ENCODE measurements at places on chromosomes 1 and 21. TPM values are rescaled to one million over a fixed set of nuclear protein-coding genes. Genes with fewer than 3 reads are reported as not detected.

Gene TNNT2
- polyA plus RNA-seq = 3.1 TPM

Gene MYOG
- polyA plus RNA-seq = not detected

Gene SLFNL1
- not detected for polyA plus RNA-seq

Gene EFNA3
- 18.7 TPM for polyA plus RNA-seq

Gene TRIM46
- polyA plus RNA-seq = 21.6 TPM

Gene S100A2
- polyA plus RNA-seq = 0.71 TPM

Gene ZBTB17
- 58.6 TPM for polyA plus RNA-seq

Gene OR2T33
- polyA plus RNA-seq = not detected

Gene FCRL1
- polyA plus RNA-seq = not detected

Gene PLEKHA6
- polyA plus RNA-seq = 4.8 TPM

Gene TOE1
- 23.6 TPM for polyA plus RNA-seq

Gene TDRD5
- polyA plus RNA-seq = 0.22 TPM

Gene HTR6
- 0.95 TPM for polyA plus RNA-seq

Gene EFNA4
- 23.2 TPM for polyA plus RNA-seq

Gene SARS1
- polyA plus RNA-seq = 97.1 TPM

Gene KRTAP21-2
- polyA plus RNA-seq = not detected

Gene HPDL
- 100 TPM for polyA plus RNA-seq

Gene CLDN19
- polyA plus RNA-seq = 17.2 TPM
